ENCODE measurements at places on chromosomes 6 and 20.

GRCh38 chr6:87391334-87391733 is 16.4 kb upstream of the CFAP206 start:
- no peak for DNase-seq

- DNase-seq = no peak
These were observed 42.4 kb upstream of the EYA4 start for GRCh38 chr6:133198725-133199124.

- DNase-seq = no peak
These were observed 134.2 kb downstream of the MEI4 start for GRCh38 chr6:77786935-77787629.

DNA sequence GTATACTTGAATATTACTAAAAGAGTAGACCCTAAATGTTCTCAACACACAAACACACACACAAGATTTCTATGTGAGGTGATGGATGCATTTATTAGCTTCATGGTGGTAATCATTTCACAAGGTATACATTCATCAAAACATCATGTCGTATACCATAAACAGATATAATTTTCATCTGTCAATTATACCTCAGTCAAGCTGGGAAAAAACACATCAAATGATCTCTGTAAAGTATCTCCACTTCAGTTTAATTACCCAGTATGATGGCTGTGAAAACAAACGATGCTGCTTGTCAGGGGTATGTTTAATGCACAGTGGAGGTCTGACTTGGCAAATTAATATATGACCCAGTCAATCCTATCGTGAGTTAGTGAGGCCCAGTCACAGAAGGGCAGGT is 157.2 kb downstream of the MTFR2 start:
- DNase-seq = no peak

GRCh38 chr6:17485181-17485580 is 91.8 kb downstream of the CAP2 start:
- no peak for DNase-seq

GRCh38 chr20:63635431-63636141 is 8.7 kb upstream of the GMEB2 start:
- DNase-seq = no peak

All from DMS79 (cell line).